Fibroblast of upper back skin (primary cell): ENCODE measurements at places on chromosomes 5 and 9.

DNA sequence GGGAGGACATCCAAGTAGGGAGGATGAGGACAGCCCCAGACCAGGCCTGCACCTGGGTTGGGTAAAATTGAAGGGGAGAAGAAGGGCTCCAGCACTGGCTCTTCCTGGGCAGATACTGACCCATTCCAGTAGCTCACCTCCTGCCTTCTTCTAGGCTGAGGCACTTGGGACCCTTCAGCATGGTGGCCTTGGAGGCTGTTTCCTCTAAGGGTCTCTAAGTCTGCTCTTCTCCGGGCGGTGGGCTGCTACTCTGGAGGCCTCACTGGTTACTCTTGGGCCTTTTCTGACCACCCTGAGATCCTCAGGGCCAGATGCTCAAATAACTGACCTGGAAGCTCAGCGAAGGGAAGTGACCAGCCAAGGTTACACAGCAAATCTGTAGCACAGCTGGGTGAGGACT, 2.8 kb upstream of the TIFAB start:
- DNase-seq, result no peak

DNA sequence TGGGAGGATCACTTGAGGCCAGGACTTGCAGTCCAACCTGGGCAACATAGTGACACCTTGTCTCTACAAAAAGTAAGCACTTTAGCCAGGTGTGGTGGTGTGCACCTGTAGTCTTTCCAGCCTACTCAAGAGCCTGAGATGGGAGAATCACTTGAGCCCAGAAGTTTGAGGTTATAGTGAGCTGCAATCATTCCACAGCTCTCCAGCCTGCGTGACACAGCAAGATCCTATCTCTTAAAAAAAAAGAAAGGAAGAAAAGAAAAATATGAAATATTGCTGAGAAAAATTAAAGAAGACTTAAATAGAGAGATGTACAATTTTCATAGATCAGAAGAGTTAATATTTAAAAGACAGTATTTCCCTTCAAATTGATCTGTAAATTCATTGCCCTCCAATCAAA, 76.4 kb downstream of the SMIM15 start:
- DNase-seq, result no peak

DNA sequence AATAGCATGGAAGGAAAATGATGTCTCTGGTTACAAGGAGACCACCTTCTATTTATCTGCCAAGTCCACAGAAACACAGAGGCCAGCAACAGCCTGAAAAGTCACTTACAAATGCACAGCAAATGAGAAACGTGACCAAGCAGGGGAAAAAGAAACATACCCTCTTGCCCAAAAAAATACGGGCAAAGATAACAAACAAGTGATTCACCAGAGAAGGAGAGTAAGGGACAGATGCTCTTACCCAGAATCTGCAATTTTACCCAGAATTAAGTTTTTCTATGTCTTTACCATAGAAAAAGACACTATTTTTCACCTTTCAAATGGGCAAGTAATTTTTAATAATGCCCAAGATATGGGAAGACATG, 28.1 kb downstream of the CAMSAP1 start:
- DNase-seq, result no peak

DNA sequence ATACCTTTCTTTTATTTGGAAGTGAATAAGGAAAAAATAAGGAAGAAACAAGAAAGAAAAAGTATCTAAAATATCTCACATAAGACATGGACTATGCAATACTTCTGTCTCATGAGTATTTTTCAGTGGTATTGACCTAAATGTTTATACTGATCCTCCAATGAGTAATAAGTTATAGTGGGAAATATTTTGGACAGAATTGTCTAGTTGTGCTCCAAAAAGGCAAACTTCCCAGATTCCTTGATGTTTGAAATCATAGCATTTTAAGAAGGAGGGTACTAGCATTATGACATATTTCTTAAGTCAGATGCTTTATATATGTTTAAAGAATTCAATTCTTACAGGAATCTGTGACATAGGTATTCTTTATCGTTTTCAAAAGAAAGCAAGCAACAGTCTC, 34.5 kb upstream of the BASP1 start:
- peak; percentile 85 for DNase-seq

- DNase-seq, result no peak
Measured at GRCh38 chr9:19759066-19759465, 29.8 kb downstream of the SLC24A2 start.
